Stimulated activated naive CD8-positive, alpha-beta T cell treated with anti-CD3 and anti-CD28 coated beads, Interleukin-15, Interleukin-2, amounts not matched to agents 100 U/mL and 50 U/mL, for 24 hours (primary cell): ENCODE measurements at places on chromosomes 1 and 21.

GRCh38 chr1:37655274-37655673 lies 20.6 kb upstream of the RSPO1 start:
- DNase-seq = no peak

- no peak for DNase-seq
These were observed 50.6 kb downstream of the LMO4 start for GRCh38 chr1:87379306-87379705.

GRCh38 chr21:32127081-32127480 lies 151.8 kb downstream of the MIS18A start:
- no peak for DNase-seq

DNA sequence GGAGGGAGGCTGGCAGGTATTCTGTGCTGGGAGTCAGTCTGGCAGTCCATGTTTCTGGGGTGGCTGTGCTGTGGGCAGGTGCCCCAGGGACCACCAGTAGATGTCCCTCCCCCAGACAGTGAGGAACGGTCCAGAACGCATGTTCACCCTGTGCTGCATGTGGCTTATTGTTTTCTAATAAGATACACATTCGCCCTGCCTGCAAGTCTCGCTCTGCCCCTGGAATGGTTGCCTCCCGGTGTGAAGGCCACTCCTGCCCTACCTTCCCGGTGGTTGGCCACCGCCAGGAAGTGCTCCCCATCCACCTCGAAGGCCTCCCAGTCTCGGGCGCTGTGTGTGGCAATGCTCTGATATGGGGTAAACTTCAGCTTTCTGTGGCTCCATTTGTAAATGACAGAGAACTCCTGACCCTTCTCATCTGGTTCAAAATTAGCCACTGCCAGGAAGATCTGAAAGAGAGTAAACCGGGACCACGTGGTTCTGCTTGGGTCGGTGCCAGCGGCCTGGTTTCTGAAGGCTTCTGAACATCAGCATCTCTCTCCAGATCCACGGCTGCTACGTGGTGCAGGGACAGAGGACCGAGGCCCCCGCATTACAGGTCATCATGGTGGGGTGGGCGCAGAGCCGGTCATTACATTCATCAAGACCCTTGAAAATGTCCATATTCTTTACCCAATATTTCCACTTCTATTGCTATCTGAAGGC lies 14.5 kb downstream of the KRTAP10-1 start:
- no peak for DNase-seq

DNA sequence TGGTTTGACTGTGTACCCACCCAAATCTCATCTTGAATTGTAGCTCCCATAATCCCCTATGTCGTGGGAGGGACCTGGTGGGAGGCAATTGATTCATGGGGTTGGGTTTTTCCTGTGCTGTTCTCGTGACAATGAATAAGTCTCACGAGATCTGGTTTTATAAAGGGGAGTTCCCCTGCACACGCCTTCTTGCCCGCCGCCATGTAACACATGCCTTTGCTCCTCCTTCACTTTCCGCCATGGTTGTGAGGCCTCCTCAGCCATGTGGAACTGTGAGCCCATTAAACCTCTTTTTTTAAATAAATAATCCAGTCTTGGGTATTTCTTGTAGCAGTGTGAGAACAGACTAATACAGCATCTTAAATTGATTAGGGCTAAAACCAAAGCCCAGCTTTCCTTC lies 22.6 kb upstream of the RERE start:
- no peak for DNase-seq

DNA sequence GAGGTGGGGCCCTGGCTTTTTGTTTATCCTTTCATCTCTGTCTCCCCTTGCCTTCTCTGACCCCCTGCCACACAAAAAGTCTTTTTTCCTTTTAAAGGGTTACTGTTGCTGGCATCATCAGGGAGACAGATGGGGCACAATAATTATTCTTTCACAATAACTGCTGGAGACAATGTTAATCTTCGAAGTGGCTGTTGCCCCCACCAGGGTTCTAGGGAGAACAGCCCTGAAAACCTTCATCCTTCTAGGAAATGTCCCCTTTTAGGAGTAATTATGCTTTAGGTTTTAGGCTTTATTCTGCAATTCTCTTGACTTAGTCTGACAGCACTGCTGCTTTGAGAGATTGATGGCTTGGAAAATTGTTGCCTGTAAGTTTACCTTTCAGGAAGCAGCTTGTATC lies 150.0 kb downstream of the NOS1AP start:
- no peak for DNase-seq

DNA sequence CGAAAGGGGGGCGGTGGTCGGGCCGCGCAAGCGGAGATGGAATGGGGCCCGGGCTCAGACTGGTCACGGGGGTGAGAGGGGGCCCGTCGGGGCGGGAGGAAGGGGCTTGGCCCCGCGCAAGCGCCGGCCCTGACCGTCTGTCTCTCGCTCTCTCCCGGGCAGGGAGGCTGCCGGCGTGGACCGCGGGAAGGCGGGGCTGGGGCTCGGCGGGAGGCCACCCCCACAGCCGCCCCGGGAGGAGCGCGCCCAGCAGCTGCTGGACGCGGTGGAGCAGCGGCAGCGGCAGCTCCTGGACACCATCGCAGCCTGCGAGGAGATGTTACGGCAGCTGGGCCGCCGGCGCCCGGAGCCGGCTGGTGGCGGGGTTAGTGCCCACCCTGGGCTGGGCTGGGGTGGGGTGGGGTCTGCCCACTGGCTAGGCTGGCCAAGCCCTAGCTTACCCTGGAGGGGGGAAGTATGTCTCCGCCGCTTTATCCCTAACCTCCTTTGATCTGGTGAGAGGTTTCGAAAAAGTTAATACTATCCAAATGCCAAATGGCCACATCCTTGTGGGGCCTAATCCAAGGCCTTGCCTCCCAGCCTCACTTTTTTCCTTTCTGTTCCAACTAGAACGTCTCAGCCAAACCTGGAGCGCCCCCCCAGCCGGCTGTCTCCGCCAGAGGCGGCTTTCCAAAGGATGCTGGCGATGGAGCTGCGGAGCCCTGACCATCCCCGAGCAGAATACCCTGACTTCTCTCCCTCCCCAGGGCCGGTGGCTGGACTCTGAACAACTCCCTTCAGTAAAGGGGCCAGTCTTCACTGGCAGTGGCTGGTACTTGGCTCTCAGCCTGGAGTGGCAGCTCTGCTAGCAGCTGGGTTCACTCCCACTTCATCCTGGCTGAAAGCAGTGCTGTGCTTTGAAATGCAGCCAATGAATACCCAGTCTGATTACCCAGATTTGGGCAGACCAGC lies 636 bp upstream of the YRDC start:
- DNase-seq = peak; percentile 63

DNA sequence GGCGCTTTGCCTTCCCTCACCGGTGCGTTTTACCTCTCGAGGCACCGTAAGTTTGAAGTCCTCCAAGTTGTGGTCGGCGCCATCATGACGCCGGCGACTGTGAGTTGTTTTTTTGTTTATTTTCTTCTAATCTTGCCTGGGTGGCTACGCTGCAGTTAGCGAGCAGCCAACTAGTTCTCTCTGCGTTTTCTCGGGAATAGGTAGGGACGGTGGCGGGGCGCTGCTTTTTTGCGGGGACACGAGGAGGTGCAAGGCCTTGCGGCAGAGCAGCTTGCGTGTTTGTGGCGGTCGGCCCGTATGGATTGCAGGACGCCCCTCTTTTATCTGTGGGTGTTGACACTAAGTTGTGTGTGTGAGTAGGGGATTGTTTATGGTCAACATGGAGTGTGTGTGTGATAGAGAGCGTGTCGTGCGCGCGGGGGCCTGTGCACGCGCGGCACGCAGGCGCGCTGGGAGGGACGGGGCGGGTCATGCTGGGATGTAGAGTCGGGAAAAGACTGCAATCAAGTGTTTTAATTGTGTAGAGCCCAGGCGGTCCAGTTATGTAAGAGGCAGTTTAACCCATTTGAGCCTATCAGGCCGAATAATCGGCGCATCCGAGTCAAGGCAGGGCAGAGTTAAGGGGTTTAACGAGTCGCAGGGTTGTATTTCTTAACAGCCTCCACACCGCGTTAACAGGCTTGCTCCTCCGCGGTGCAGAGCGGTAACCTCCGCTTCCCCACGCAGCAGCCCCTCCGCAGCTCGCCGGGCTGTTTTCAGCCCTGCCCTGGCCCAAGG lies 1.2 kb upstream of the NEGR1 start:
- DNase-seq = peak; percentile 32
